ENCODE measurements at places on chromosomes 16 and 17.

- no peak for DNase-seq
These were observed 3.2 kb downstream of the ANKRD13B start for GRCh38 chr17:29595943-29596774.

- peak; percentile 46 for DNase-seq
These were observed 21.9 kb downstream of the ACE start for GRCh38 chr17:63498626-63499195.

GRCh38 chr17:16471295-16471694, 20.7 kb downstream of the LRRC75A start:
- no peak for DNase-seq

- DNase-seq: no peak
These were observed 28.2 kb downstream of the ANKFY1 start for GRCh38 chr17:4235372-4236279.

- no peak for DNase-seq
These were observed 146.6 kb downstream of the SKAP1 start for GRCh38 chr17:48283411-48283810.

DNA sequence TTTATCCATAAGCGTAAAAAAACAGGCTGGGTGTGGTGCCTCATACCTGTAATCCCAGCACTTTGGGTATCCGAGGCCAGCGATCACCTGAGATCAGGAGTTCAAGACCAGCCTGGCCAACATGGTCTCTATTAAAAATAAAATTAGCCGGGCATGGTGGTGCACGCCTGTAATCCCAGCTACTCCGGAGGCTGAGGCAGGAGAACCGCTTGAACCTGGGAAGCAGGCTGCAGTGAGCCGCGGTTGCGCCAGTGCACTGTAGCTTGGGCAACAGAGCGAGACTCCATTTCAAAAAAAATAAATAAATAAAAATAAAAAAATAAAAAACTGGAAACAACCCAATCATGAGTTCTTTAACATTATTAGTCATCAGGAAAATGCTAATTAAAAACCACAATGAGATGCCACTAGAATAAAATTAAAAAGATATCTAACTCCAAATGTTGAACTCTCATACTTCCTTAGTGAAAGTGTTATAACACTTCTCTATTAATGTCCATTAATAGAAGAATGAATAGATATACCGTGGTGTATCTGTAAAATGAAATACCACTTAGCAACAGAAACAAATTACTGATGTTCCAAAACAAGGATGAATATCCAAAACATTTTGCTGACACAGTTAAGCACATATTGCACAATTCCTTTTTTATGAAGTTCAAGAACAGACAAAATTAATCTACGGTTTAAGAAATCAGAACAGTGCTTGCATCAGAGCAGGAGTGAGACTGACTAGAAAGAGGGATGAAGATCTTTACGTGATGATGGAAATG, 13.1 kb downstream of the MPHOSPH6 start:
- DNase-seq: no peak

DNA sequence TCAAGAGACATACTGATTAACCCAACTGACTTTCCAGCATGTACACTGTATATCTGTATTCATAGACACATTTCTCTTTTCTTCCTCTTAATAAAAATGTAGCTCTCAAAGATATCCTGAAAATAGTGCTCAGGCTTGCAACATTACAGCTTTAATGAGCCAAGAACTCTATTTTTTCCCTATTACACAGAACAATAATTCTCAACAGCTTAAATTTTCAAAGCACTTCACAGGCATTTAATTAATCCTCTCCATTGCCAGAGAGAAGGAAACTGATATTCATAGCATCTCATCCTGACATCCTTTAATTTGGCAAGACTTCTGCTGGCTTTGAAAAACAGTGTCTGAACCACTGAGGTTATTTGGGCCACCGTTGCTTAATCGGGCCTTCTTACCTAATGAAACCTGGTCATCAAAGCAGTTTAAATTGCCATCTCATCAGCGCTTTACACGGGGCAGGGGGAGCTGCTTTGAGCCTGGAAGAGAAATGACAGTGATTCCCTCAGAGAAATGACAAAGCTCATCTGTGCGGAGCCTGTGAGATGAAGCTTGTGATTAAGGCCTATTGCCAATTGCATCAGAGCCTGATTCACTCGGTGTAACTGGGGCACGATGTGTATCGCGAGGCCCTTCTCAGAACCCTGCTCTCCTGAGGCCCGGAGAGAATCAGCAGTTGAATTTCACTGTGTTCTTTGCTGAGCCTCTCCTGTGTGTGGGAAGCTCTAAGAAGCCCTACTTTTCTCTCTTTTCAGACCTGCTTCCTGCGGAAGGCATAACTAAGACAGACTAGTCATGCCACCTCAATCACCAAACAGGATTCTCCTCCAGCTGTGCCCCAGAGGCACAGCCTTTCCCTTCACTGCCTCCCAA, 8.5 kb upstream of the SIAH1 start:
- DNase-seq: no peak

DNA sequence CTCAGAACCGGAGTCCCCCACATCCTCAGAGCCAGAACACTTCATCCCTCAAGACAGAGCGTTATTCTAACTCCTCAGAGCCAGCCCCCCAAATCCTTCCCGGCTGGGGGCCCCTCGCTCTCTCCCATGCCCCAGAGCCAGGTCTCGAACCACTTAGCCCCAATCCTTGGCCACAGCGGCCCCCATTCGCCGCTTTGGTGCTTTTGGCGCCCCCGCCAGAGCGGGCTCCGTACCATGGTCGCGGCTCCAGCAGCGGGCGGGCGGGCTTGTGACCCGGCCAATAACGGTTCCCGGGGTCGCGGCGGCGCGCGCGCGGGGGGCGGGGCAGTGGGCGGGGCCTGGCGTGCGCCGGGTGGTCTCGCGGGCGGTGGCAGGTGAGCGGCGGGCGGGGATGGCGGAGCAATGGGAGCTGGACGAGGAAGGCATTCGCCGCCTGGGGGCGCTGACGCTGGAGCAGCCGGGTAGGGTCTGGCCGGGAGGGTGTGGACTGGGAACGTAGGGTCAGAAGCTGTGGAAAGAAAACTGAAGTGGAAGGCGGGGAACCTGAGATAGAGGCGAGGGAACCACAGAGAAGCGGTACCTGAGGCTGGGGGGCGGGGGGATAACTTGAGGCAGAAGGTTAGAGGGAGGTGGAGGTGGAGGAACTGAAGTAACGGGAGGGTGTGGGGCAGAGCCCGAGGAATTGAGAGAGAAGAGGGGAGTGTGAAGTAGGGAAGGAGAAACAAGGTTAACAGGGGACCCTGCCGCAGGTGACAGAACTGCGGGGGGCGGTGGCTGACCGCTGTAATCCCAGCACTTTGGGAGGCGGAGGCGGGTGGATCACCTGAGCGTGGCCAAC, at the start of the genes KCTD19 and LRRC36:
TSS of gene KCTD19 (minus strand) at position 270 of the 838 bp plus-strand sequence. CDS start at position 236, 34 bp downstream.
TSS of gene LRRC36 (plus strand) at position 344 of the 838 bp plus-strand sequence. CDS start at position 392, 48 bp downstream.
- DNase-seq: no peak

DNA sequence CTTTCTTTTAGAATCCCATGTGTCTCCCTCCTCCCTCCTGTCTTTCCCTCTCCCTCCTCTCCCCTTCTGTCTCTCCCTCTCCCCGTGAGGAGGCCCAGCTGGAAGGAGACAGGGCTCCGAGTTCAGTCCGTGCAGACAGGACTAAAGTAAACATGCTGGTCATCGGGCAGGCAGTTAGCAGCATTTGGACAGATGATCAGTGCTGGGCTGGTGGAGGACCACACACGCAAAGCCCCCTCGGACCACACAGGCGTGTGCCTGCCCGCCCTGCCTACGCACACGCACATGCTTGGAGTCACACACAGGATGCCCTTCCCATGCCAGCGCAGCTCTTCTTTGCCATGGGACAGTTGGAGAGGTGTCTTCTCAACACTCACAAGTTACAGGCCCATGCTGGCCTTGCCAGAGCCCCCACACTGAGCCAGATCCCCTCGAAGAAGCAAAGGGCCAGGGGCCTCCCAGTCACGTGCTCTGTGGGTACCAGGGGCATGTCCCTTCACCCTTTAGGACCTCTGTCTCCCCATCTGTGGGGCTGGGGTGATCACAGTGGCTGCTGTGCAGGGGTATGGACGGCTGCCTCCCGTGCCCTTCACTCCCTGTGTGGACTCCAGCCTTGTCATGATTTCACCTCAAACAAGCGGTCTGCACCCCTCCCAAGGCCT, 215.7 kb upstream of the FOXF1 start:
- no peak for DNase-seq

DNA sequence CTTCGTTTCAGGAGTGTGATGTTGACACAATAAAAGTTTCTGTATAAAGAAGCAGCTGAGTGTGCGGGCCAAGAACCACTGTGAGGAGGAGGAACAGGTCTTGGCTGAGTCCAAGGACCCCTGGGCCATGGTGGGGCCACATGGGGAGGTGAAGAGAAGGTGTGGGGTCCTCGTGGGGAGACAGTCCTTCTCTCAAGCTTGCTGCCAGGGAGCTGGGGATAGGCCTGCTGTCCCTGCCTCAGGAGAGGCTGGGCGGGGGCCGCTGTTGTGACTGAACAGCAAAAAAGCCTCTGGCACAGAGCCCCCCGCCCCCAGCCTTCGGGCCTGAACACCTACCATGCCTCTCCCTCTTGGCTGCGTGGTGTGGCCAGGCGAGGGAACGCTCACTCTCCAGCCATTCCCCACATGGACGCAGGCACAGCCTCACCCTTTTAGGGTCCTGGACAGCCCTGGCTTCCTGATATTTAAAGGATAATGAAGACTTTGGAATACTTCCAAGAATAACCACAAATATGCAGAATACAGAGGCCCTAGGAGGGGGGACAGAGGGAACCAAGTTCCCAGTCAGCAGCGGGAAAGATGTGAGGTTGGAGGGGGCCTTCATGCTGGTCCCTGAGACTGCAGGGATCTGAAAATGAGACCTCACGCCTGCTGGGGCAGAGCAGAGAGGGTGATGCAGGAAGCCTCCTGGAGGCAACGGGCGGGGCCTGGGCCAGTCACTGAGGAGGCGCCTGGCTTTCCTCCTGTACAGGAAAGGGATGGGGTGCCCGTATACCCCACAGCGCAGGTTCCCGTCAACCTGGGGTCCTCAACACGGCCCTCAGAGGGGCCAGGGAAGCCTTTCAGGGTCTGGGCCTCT, 100.0 kb upstream of the CREBBP start:
- peak; percentile 65 for DNase-seq

GRCh38 chr16:47069313-47069712, 74.4 kb downstream of the NETO2 start:
- no peak for DNase-seq

DNA sequence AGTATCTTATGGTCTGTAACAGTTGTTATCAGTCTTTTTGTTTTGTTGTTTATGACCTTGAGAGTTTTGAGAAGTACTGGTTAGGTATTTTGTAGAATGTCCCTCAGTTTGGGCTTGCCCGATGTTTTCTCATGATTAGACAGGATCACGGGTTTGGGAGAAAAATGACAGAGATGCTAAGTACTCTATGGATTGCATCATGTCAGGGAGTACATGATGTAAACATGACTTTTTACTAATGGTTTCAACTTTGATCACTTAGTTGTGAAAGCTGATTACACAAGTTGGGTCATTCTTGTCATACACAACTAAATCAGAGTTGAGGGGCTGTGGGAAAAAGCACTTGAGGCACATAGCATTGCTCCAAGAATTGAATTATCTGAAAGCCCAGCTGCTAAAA, 94.7 kb upstream of the SIAH1 start:
- no peak for DNase-seq

GRCh38 chr16:86671486-86672178, 93.3 kb downstream of the FOXL1 start:
- DNase-seq: no peak

GRCh38 chr16:27321013-27321915, 7.5 kb downstream of the IL4R start:
- DNase-seq: peak; percentile 35

- DNase-seq: no peak
These were observed 10.8 kb upstream of the LGALS3BP start for GRCh38 chr17:78990349-78991016.

- DNase-seq: no peak
These were observed 107.5 kb downstream of the METRNL start for GRCh38 chr17:83186751-83187421.

GRCh38 chr16:5478036-5478435, 380.4 kb upstream of the EEF2KMT start:
- no peak for DNase-seq

DNA sequence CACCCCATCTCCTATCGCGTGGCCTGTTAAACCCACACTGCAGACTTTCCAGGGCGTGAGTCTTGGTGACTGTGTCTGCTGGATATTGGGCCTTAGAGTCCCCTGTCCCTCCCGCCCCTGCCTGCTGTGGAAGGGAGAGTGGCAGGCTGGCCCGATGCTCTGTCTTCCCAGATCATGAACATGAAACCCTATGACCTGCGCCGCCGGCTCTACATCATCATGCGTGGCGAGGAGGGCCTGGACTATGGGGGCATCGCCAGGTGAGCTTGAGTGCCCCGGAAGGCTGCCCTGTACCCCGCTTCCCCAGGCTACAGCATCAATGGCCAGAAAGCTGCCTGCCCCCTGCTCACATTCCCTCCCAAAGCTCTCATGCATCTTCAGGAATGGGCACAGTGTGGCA, 19.5 kb upstream of the CLEC18A start:
- no peak for DNase-seq

DNA sequence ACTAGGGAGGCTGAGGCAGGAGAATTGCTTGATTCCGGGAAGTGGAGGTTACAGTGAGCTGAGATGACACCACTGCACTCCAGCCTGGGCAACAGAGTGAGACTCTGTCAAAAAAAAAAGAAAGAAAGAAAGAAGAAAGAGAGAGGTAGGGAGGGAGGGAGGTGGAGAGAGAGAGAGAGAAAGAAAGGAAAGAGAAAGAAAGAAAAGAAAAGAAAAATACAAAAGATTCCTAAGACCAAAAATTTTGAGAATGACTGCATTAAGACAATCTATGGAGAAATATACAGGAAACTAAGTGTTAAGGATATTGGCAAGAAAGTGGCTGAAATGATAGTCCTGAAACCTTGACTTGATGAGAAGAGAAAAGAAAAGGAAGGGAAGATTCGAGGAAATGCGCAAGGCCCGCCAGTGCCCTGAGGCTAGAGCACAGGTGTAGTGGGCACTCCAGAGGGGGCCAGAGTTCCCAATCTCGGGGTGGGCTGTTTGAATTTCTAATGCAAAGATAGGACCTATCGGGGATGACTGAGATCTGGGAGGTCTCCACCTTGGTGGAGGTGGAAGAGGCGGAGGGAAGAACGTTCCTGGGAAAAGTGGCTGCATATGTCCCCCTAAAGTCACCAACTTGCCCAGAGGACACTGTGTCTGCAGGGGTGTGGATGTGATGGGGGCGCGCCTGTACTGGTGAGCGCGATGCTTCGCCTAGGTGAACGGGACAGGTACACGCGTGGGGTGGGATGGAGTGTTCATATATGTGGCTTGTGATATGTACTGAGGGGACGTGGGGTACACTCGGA, 654 bp upstream of the SCNN1B start:
- DNase-seq: no peak

All from HFFc6 (cell line).